ENCODE measurements at places on chromosomes 7 and 10. TPM values are rescaled to one million over a fixed set of nuclear protein-coding genes. Genes with fewer than 3 reads are reported as not detected.

RRP12 gene
- 44.2 TPM for total RNA-seq

HERPUD2 gene
- 11.5 TPM for total RNA-seq

KCNMA1 gene
- 143 TPM for total RNA-seq

TET1 gene
- total RNA-seq: 3.0 TPM

FLNC gene
- total RNA-seq: 121 TPM

DNA sequence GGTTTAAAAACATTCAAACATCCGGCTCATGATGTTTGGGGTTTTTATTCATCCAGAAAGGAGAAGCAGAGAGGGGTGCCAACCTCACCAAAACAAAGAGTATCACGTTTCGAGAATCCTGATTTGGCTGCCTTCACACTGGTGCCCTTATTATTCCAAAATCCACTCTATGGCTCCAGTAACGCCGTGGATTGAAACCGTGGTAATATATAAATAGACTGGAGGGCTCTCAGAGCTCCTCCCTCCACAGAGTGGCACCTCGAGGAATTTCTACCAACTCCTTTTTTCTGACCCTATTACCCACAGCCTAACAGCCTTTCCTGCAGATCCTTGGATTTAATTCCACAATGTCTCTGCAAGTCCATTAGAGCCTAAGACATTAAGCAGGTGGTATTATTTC, 353.6 kb downstream of the CRPPA start:
- H3K4me1 ChIP-seq: peaks cover 7% of the 10 kb centered on the region
- H3K27ac ChIP-seq: no peak overlapping the region
- no peak overlapping the region for H3K4me3 ChIP-seq
- no peak for DNase-seq

DNA sequence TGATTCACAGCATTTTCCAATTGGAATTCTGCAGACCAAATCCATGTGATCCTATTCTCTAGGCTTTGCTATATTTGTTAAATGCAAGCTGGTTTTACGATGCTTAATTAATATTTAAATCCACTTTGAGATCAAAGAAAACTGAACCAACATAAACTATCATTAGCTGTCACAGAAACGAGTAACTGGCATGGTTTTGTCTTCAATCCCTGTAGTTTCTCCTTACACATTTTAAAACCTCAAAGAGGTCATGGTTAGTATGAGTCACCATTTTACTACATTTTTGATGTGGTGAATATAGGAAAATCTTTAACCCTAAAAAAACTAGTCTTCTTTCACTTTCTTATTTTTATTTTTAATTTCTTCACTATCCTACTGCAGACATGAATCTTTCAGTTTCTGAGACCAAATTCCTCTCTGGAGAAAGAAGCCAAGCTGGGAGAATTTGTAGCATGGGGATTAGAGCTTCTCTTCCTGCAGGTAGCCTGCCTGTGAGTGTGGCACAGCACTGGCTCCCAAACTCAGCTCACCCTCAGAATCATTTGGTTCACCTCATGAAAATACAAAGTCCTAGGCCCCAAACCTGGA, 8.7 kb upstream of the LIPM start:
- H3K27me3 ChIP-seq: no peaks in the 10 kb centered on the region
- H3K4me3 ChIP-seq: no peak overlapping the region
- H3K27ac ChIP-seq: no peak overlapping the region
- H3K36me3 ChIP-seq: no peaks in the 10 kb centered on the region

- H3K27me3 ChIP-seq: no peaks in the 10 kb centered on the region
- H3K36me3 ChIP-seq: peaks cover 4% of the 10 kb centered on the region
- H3K4me1 ChIP-seq: peaks cover 24% of the 10 kb centered on the region
- DNase-seq: no peak
- no peak overlapping the region for H3K27ac ChIP-seq
Observed at GRCh38 chr10:28685717-28686116, 8.4 kb downstream of the BAMBI start.

DNA sequence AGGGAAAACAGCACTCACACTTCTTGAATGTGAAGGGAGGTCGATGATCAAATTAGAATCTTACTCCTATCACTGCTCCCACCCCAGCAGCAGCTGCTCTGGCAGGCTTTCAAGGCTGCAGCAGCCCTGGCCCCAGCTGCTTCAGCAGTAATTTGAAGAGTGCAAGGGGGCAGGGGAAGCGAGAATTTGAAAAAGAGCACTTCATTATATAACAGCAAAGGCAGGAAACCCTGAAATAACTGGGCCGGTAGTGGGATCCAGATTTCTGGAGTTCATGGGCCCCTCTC, 44.9 kb downstream of the MYPN start:
- no peaks in the 10 kb centered on the region for H3K27me3 ChIP-seq
- H3K4me1 ChIP-seq: peaks cover 30% of the 10 kb centered on the region
- no peak for DNase-seq
- no peak overlapping the region for H3K4me3 ChIP-seq
- H3K36me3 ChIP-seq: peaks cover 12% of the 10 kb centered on the region

DNA sequence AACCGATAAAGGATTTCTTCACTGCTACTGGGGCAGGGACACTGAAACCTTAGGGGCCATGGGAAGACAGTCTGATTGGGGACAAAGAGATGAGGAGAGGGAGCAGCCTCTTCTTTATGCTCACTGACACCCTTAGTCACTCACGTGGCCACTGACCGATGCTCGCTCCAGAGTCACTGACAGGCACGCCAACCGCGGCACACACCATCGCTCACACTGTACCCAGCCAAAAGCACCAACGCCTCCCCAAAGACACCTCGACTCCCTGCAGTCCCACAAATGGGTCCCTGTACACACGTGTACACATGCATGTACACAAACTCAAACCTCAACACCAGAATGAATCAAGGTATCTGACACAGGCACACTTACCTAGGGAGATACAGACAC, 35.3 kb upstream of the SLF2 start:
- H3K27me3 ChIP-seq: no peaks in the 10 kb centered on the region
- no peak overlapping the region for H3K4me3 ChIP-seq
- no peak for DNase-seq
- H3K4me1 ChIP-seq: no peaks in the 10 kb centered on the region
- H3K36me3 ChIP-seq: no peaks in the 10 kb centered on the region

DNA sequence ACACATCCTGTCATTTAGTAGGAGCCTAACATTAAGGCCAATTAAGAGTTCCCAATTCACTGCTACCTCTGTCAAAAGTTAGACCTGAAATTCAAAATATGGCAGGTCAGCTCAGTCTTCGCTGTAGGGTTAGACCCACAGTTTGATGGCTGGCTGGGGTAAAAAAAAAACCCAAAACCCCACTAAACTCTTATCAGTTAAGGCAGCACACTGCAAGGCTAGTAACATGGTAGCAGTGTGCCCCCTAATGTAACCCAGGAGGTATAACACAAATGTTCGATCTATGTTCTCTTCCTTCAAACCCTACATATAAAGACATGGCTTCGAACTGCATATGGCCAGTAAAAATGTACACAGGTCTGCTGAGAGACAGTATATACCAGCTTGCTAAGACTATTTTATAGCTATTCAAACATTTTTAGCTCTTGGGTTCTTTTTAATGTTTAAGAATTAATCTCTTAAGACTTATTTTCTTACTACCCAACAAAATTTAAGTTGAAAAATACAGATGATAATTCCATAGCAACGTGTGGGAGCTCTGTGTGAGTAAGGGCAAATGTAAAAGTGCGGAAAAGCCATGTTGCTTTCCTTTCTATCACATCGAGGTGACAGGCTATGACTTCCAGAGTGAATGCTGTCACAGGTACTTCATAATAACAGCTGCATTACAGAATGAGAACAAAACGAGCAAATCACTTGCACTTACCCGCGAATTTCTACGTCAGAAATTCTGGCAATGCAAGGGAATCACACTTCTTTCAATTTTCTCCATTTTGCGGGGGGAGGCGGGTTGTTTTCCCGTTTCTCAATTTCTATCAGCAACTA, 168.4 kb upstream of the IMMP2L start:
- peak overlapping the region; percentile 31 for H3K27ac ChIP-seq
- H3K27me3 ChIP-seq: no peaks in the 10 kb centered on the region
- DNase-seq: peak; percentile 58

DNA sequence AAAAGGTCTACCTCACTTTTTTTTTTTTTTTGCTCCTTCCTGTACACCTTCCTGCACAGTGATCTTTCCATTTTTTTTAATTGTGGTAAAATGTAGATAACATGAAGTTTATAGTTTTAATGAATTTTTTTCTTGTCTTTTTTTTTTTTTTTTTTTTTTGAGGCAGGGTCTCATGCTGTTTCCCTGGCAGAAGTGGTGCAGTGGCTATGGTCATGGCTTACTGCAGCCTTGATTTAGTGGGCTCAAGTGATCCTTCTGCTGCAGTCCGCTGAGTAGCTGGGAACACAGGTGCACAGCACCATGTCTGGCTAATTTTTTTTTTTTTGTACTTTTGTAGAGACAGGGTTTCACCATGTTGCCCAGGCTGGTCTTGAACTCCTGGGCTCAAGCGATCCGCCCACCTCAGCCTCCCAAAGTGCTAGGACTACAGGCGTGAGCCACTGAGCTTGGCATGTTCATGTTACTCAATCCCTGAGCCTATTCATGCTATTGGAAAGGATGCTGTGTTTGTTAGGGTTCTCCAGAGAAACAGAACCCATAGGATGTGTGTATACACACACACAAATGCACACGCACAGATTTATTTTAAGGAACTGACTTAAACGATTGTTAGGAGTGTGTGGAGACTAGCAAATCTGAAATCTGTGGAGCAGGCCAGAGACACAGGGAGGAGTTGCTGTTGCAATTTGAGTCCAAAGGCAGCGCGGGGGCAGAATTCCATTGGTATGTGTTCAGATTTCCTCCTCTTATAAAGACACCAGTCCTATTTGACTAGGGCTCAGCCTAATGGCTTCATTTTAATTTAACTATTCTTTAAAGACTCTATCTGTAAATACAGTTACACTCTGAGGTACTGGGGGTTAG, 29.1 kb downstream of the GALNT11 start:
- no peak overlapping the region for H3K27ac ChIP-seq
- no peak for DNase-seq
- H3K4me3 ChIP-seq: no peak overlapping the region
- H3K4me1 ChIP-seq: no peaks in the 10 kb centered on the region
- H3K27me3 ChIP-seq: no peaks in the 10 kb centered on the region

DNA sequence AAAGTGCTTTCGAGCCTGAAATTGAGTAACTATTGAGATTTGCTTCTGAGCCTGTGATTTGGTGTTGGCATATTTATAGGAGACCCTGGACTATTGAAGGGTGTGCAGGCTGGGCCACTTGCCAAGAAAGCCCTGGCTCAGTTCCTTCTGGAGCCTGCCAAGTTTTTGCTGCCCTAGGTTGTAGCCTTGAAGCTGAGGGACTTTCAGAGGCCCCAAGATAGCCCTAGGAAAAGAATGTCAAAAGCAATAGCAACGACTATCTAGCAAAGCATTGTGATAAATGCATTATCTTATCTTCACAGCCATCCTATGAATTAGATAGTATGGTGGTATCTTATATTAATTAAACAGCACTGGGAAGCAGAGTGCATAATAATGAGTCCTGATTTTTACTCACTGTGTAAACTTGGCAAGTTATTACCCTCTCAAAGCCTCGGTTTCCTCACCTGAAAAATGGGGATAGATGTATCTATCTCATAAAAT, 473.7 kb upstream of the PODXL start:
- no peaks in the 10 kb centered on the region for H3K27me3 ChIP-seq
- H3K4me1 ChIP-seq: peaks cover 32% of the 10 kb centered on the region

DNA sequence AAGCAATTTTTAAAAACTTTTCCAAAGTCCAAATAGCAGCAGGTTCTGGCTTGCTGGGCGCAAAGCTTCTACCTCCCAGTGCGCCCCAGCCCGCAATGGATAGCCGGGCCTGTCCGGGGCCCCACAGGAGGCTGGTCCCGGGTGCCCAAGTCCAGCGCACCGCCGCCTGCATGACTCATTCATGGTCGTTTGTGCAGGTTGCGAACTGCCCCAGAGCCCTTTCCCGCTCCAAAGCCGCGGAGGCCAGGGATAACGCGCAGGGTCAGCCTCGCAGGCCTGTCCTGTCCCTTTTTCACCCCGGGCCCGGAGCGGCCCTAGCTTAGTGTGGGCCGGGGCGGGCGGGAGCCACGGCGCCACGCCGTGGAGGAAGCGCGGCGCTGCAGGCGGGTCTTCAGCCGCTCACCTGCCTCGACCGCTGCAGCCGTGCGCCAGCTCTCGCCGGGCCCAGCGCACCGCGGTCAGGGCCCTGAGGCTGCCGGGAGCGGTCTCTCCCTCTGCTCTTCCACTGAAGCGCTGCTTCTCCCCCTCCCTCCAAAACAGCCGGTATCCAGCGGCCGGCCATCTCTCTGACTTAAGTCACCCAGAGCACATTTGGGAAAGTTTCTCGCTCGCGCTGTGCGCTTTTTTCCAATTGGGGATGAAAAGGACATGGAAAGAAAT, 1.7 kb upstream of the EGR2 start:
- peak overlapping the region; percentile 69 for H3K4me3 ChIP-seq
- H3K27ac ChIP-seq: peak overlapping the region; percentile 37
- H3K36me3 ChIP-seq: no peaks in the 10 kb centered on the region
- H3K27me3 ChIP-seq: no peaks in the 10 kb centered on the region
- H3K4me1 ChIP-seq: peaks cover 22% of the 10 kb centered on the region

DNA sequence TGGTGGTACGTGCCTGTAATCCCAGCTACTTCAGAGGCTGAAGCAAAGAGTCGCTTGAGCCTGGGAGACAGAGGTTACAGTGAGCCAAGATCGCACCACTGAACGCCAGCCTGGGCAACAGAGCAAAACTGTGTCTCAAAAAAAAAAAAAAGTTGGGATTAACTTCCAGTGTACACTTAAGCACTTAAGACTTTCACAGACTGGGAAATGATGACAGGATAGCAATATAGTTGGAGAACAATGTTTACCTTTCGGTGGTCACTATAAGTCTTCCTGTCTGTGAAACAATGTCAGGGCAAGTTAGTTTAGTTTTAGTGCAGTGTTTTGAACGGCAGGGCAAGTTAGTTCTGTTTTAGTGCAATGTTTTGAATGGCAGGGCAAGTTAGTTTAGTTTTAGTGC, 130.2 kb downstream of the TPST1 start:
- DNase-seq: no peak
- no peaks in the 10 kb centered on the region for H3K36me3 ChIP-seq
- H3K27me3 ChIP-seq: no peaks in the 10 kb centered on the region
- H3K27ac ChIP-seq: no peak overlapping the region
- no peak overlapping the region for H3K4me3 ChIP-seq

DNA sequence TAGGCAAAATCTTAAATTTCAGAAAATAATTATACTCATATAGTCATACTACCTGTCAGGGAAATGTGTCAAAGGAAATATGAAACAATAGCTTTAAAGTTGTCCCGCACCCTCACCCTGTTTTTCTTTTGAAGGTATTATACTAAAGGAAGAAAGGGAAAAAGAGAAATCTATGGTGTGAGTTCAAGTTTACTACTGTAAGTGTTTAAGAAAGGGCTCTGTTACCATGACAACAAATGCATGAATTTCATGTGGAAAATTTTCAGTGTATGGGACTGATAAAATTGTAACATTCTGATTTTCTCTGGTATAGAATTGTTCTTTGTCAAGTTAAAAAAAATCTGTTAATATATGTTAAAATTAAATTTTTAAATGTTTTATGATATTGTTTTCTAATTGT, 229.8 kb downstream of the ADK start:
- H3K27me3 ChIP-seq: no peaks in the 10 kb centered on the region
- no peaks in the 10 kb centered on the region for H3K4me1 ChIP-seq
- no peaks in the 10 kb centered on the region for H3K36me3 ChIP-seq
- DNase-seq: no peak

GRCh38 chr7:44237696-44238095, 36.9 kb downstream of the YKT6 start:
- no peaks in the 10 kb centered on the region for H3K36me3 ChIP-seq
- no peak overlapping the region for H3K27ac ChIP-seq
- no peaks in the 10 kb centered on the region for H3K27me3 ChIP-seq
- no peaks in the 10 kb centered on the region for H3K4me1 ChIP-seq
- no peak for DNase-seq
- H3K4me3 ChIP-seq: no peak overlapping the region

- peaks cover 23% of the 10 kb centered on the region for H3K4me1 ChIP-seq
- H3K36me3 ChIP-seq: no peaks in the 10 kb centered on the region
- H3K4me3 ChIP-seq: no peak overlapping the region
- peak overlapping the region; percentile 84 for H3K27ac ChIP-seq
Observed at GRCh38 chr10:63491588-63492316, 26.0 kb upstream of the JMJD1C start.

All from PC-3 (cell line).